Stimulated activated CD4-positive, alpha-beta T cell treated with anti-CD3 and anti-CD28 coated beads, Interleukin-1b, Interleukin-23, amount 100 ng/mL, for 48 hours (primary cell): ENCODE measurements at places on chromosomes 12 and 14.

- no peak for DNase-seq
Measured at GRCh38 chr12:15276088-15276698, 46.1 kb upstream of the PTPRO start.

- no peak for DNase-seq
Measured at GRCh38 chr12:3097836-3098235, 20.7 kb downstream of the TSPAN9 start.

- peak; percentile 13 for DNase-seq
Measured at GRCh38 chr12:2624543-2625288, 170.1 kb upstream of the FKBP4 start.

- DNase-seq: no peak
Measured at GRCh38 chr12:12924169-12924568, 27.8 kb downstream of the GPRC5D start.

GRCh38 chr12:121849211-121849610 is 9.4 kb downstream of the HPD start:
- no peak for DNase-seq

DNA sequence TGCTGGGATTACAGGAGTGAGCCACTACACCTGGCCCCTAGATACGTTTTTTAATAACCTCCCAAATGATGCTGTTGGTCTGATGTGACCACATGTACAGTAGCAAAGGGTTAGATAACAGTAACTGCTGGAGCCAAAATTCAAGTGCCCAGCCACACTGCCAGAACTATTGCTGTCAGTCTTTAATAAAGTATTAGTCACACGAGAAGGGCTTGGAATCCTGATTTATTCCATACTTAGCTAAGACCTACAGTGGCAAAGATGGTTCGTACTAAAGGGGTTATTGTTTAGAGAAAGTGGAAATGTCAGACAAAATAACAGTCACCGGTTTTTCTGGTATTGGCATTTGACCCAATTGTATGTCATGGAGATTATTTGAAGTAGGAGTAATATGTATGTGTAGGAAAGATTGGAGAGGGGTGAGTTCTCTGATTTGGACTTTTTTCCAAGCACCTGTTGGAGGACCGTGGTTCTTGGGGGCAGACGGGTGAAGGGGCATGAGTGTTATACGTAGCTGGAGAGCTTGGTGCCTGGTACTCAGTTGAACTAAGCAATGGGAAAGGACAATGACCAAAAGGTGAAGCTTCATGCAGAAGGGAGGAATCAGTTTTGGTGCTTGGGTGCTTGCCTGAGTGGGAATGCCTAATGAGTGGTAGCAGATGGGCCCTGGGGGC is 9.7 kb downstream of the TUBA1C start:
- no peak for DNase-seq

DNA sequence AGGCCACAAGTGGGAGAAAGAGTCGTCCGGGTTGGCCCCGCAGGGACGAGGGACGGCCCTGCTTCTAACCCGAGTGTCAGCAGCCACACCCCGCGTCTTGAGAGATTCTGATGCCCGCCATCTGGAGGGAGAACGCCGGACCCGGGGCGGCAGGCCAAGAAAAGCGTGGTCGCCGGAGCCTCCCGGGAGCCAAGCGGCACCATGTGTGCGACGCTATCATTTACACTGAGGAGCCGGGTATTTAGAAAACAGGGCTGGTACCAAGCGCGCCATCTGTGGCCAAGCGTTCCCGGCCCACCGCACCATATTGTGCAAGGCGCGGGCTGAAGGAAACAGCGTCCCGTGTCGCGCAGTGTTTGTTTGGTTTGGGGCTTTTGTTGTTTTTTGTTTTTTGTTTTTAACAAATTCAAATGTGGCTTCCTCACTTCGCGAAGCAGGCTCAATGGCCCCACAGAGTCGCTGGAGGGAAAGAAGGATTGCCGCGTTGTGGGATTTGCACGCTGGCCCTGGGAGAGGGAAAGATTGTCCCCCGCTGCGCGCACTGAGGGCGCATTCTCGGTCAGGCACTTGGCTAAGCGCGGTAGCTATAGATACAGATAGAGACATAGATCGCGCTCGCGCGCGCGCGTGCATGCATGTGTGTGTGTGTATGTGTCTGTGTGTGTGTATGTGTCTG is 153.8 kb downstream of the BCL11B start:
- DNase-seq: no peak

- no peak for DNase-seq
Measured at GRCh38 chr12:81257947-81258551, 180.2 kb downstream of the ACSS3 start.
